DND-41 (cell line): ENCODE measurements at places on chromosomes 16 and 17.

- no peak for DNase-seq
Measured at GRCh38 chr17:6536566-6537065, 19.7 kb downstream of the PITPNM3 start.

DNA sequence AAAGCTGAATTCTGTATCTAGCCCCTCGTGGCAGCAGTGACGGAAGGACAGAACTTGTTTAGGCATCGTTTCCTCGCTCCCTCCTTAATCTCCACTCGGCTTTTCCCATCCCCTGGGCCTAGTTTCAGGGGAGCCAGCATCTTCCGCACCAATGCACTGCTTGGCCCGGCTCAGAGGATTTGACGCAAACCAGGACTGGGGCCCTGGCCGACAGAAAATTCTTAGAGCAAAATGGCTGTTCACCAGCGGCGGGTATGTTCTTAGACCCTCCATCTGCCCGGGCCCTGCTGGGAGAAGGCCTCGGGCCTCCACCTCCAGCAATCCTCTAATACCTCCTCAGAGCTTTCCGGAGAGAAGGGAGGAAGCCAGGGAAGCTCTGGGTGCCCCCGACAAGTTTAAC, 54.6 kb downstream of the TBC1D16 start:
- DNase-seq: no peak

DNA sequence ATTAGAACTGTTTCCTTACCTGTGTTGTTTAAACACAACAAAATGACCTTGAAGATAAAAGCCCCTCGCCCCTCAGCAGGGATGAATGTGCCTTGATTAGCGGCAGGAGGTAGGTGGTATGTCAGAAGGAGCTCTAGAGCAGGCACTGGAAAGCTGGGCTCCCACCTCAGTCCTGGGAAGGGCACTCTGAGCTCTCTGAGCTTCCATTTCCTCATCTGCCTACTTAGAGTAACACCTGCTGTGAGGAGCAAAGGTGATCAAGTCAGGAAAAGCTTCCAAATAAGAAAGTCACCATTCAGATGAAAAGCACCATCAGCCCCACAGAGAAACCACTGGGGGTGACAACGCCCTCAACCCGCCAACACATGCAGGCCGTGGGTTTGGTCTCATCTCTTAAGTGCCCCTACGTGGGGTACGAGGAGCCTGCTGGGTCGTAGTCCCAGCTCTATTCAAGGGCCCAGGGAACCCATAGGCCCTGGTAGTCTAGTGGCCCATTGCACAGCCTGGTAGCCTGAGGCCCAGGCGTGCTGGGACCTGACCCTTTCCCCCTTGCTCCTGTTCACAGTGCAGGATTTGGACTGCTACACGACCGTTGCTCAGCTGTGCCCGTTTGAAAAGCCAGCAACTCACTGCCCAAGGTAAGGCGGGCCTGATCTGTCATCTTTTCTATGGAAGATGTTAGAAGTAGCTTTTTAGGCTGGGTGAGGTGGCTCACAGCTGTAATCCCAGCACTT, 57.3 kb downstream of the CRISPLD2 start:
- no peak for DNase-seq

GRCh38 chr16:12819126-12820117, 15.7 kb upstream of the CPPED1 start:
- peak; percentile 73 for DNase-seq

DNA sequence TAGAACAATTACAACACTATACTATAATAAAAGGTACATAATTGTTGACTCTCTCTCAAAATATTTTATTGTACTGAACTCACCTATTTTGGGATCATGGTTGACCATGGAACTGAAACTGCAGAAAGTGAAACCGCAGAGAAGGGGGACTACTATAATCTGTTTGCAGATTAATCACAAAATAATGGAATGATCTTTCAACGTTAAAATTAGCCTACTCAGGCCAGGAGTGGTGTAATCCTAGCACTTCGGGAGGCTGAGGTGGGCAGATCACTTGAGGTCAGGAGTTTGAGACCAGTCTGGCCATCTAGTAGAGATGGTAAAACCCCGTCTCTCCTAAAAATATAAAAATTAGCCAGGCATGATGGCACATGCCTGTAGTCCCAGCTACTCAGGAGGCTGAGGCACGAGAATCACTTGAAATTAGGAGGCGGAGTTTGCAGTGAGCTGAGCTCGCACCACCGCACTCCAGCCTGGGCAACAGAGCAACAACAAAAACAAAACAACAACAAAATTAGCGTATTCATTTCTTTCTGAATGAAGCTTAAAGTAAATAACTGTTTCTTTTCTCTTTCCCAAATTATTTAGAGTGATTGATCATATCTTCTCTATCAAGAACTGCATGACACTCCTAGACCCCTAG, 45.6 kb downstream of the IKZF3 start:
- DNase-seq: no peak

GRCh38 chr17:75481194-75482068, 25.0 kb downstream of the TMEM94 start:
- no peak for DNase-seq
